IMR-90 (cell line): ENCODE measurements at places on chromosomes 3 and 15. TPM values are rescaled to one million over a fixed set of nuclear protein-coding genes. Genes with fewer than 3 reads are reported as not detected.

The SLC28A2 gene
- total RNA-seq = not detected in 2 replicates

- peak; percentile 93 for DNase-seq
- H3K36me3 ChIP-seq = peaks cover 78% of the 10 kb centered on the region
- peaks cover 9% of the 10 kb centered on the region for H3K4me1 ChIP-seq
- H3K4me3 ChIP-seq = no peak overlapping the region
These were observed 70.1 kb downstream of the CEMIP start for GRCh38 chr15:80849308-80849707.

The TMEM40 gene
- total RNA-seq = not detected in 2 replicates

DNA sequence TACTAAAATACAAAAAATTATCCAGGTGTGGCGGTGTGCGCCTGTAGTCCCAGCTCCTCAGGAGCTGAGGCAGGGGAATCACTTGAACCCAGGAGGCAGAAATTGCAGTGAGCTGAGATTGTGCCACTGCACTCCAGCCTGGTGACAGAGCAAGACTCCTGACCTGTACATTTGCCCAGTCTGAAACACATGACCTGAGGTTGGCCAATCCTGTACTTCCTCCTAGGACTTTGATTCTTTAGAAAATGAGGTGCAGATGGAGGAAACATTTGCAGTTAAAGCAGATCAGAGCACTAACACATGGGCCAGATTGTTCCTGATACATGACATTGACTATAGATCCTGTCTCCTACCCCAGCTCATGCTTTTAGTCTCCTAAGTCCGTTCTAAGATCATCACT, 28.9 kb upstream of the LPP start:
- H3K36me3 ChIP-seq = no peaks in the 10 kb centered on the region
- no peaks in the 10 kb centered on the region for H3K27me3 ChIP-seq
- H3K27ac ChIP-seq = no peak overlapping the region
- peaks cover 2% of the 10 kb centered on the region for H3K4me1 ChIP-seq
- no peak for DNase-seq

The SEMA6D gene
- 17.4 and 18.3 TPM in 2 replicates for total RNA-seq

DNA sequence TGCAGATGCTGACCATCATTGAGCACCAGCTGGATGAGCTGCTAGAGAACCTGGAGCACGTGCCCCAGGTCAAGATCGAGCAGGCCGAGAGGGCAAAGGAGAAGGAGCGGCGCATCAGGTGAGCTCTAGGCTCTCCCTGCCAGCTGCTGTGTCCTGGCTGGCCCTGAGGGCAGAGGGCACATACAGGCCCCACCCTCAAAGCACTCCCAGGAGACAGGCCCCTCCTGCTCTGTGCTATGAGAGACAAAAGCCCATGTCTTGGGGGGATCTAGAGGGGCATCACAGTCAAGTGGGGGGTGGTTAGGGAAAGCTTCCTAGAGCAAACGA, 39.5 kb downstream of the CFAP100 start:
- no peak for DNase-seq
- no peak overlapping the region for H3K4me3 ChIP-seq
- no peaks in the 10 kb centered on the region for H3K4me1 ChIP-seq
- no peaks in the 10 kb centered on the region for H3K27me3 ChIP-seq
- H3K27ac ChIP-seq = no peak overlapping the region
- H3K36me3 ChIP-seq = peaks cover 2% of the 10 kb centered on the region; the same call in 1 of the 2 replicates

DNA sequence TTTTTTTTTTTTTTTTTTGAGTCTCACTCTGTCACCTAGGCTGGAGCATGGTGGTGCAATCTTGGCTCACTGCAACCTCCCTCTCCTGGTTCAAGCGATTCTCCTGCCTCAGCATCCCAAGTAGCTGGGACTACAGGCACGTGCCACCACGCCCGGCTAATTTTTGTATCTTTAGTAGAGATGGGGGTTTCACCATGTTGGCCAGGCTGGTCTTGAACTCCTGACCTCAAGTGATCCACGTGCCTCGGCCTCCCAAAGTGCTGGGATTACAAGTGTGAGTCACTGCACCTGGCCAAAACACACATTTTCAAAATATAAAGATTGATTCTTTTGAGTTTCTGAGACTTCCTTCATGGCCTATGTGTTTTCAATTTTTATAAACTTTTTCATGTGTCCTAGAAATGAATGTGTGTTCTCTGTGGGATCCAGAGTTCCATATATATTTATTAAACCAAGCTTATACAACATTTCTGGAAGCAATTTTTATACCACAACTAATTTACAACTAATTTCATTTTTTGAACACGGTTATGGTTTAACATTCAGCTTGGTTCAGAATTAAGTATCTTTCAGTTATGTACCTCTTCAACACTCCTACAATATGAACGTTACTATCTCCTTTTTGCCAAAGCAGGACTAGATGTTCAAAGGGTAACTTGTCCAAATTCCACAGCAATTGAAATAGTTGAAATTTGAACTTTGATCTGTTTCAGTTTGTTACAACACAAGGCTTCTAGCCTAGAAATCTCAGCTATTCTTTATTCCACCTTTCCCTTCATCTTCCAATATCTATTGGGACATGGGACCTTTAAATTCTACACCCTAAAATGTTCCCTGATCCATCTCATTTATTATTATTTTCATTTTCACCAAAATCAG, 1.5 kb downstream of the ACAD11 start:
- H3K4me3 ChIP-seq = no peak overlapping the region
- no peaks in the 10 kb centered on the region for H3K27me3 ChIP-seq
- no peak overlapping the region for H3K27ac ChIP-seq
- peaks cover 3% of the 10 kb centered on the region; the same call in 1 of the 2 replicates for H3K4me1 ChIP-seq
- H3K36me3 ChIP-seq = peaks cover 2% of the 10 kb centered on the region; the same call in 1 of the 2 replicates
- DNase-seq = no peak

The AQR gene
- total RNA-seq = 29.6 and 33.6 TPM in 2 replicates

DNA sequence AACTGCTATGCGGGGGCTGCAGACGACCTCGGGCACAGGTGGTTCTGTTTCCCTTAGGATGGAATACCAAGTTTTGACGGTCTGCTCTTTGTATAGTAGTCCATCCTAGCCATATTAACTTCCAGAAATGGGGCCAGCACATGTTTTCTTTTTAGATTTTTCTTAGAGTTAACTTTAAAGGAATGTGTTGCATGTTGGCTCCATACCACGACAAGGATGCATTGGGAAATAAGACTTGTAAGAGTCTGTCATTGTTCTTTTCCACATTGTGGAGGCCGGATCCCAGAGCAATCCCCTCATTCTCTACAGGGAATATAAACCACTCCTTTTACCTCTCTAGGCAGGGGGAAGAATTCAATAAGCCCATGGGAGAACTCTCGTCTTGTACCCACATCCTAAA, 87.1 kb upstream of the PLSCR4 start:
- H3K36me3 ChIP-seq = no peaks in the 10 kb centered on the region
- no peak for DNase-seq
- H3K27ac ChIP-seq = no peak overlapping the region
- H3K4me1 ChIP-seq = no peaks in the 10 kb centered on the region

GRCh38 chr3:13108861-13109260, 35.6 kb upstream of the IQSEC1 start:
- peaks cover 21% of the 10 kb centered on the region for H3K27me3 ChIP-seq
- no peak overlapping the region for H3K27ac ChIP-seq
- H3K36me3 ChIP-seq = no peaks in the 10 kb centered on the region
- H3K4me1 ChIP-seq = no peaks in the 10 kb centered on the region
- no peak overlapping the region for H3K4me3 ChIP-seq
- no peak for DNase-seq

- no peaks in the 10 kb centered on the region for H3K4me1 ChIP-seq
- no peak overlapping the region for H3K27ac ChIP-seq
- no peak for DNase-seq
- no peak overlapping the region for H3K4me3 ChIP-seq
- H3K27me3 ChIP-seq = no peaks in the 10 kb centered on the region
These were observed 22.4 kb upstream of the CILP start for GRCh38 chr15:65233696-65234095.

- H3K27ac ChIP-seq = no peak overlapping the region
- peaks cover 35% of the 10 kb centered on the region for H3K4me1 ChIP-seq
- H3K4me3 ChIP-seq = no peak overlapping the region
- DNase-seq = no peak
- H3K27me3 ChIP-seq = no peaks in the 10 kb centered on the region
These were observed 3.6 kb downstream of the GNAI2 start for GRCh38 chr3:50239649-50240048.

GRCh38 chr15:67822537-67823313, 2.6 kb upstream of the SKOR1 start:
- no peaks in the 10 kb centered on the region for H3K36me3 ChIP-seq
- peaks cover 3% of the 10 kb centered on the region; the same call in 1 of the 2 replicates for H3K4me1 ChIP-seq
- H3K27ac ChIP-seq = no peak overlapping the region

GRCh38 chr15:25739687-25740121, 123.4 kb downstream of the ATP10A start:
- H3K4me3 ChIP-seq = no peak overlapping the region
- peaks cover 13% of the 10 kb centered on the region for H3K4me1 ChIP-seq
- DNase-seq = peak; percentile 64
- H3K36me3 ChIP-seq = no peaks in the 10 kb centered on the region; the same call in 1 of the 2 replicates
- H3K27me3 ChIP-seq = no peaks in the 10 kb centered on the region
- no peak overlapping the region for H3K27ac ChIP-seq

The CFAP100 gene
- total RNA-seq = not detected in 2 replicates

The ERICH6 gene
- under 0.01 TPM in 1 of 2 replicates, not detected in the other for total RNA-seq

The ADIPOQ gene
- total RNA-seq = not detected in 2 replicates

The GALNT15 gene
- 14.7 and 19.7 TPM in 2 replicates for total RNA-seq

- H3K4me1 ChIP-seq = no peaks in the 10 kb centered on the region; the same call in 1 of the 2 replicates
- H3K4me3 ChIP-seq = no peak overlapping the region
- no peaks in the 10 kb centered on the region for H3K36me3 ChIP-seq
- H3K27me3 ChIP-seq = no peaks in the 10 kb centered on the region
- DNase-seq = no peak
These were observed 830.1 kb downstream of the TUSC7 start for GRCh38 chr3:117539729-117540128.

- H3K27me3 ChIP-seq = no peaks in the 10 kb centered on the region
- H3K4me3 ChIP-seq = no peak overlapping the region
These were observed 19.5 kb downstream of the COPS2 start for GRCh38 chr15:49135911-49136310.

The CLDN1 gene
- total RNA-seq = 4.7 and 7.2 TPM in 2 replicates

- no peaks in the 10 kb centered on the region for H3K36me3 ChIP-seq
- DNase-seq = no peak
- H3K27me3 ChIP-seq = no peaks in the 10 kb centered on the region
These were observed 65.9 kb upstream of the POMGNT2 start for GRCh38 chr3:43171748-43172147.

GRCh38 chr3:71874618-71875017, 89.7 kb upstream of the PROK2 start:
- no peak for DNase-seq
- H3K4me3 ChIP-seq = no peak overlapping the region
- H3K36me3 ChIP-seq = no peaks in the 10 kb centered on the region
- no peak overlapping the region for H3K27ac ChIP-seq
- H3K4me1 ChIP-seq = no peaks in the 10 kb centered on the region

GRCh38 chr3:163664466-163664865, 1413.8 kb downstream of the SI start:
- H3K4me3 ChIP-seq = no peak overlapping the region
- H3K27ac ChIP-seq = no peak overlapping the region
- no peaks in the 10 kb centered on the region for H3K36me3 ChIP-seq
- H3K4me1 ChIP-seq = no peaks in the 10 kb centered on the region

The TGM4 gene
- total RNA-seq = under 0.01 TPM in 1 of 2 replicates, not detected in the other

GRCh38 chr15:95304151-95304946, 1026.2 kb upstream of the NR2F2 start:
- no peaks in the 10 kb centered on the region for H3K36me3 ChIP-seq
- no peaks in the 10 kb centered on the region for H3K27me3 ChIP-seq
- H3K4me1 ChIP-seq = peaks cover 7% of the 10 kb centered on the region

DNA sequence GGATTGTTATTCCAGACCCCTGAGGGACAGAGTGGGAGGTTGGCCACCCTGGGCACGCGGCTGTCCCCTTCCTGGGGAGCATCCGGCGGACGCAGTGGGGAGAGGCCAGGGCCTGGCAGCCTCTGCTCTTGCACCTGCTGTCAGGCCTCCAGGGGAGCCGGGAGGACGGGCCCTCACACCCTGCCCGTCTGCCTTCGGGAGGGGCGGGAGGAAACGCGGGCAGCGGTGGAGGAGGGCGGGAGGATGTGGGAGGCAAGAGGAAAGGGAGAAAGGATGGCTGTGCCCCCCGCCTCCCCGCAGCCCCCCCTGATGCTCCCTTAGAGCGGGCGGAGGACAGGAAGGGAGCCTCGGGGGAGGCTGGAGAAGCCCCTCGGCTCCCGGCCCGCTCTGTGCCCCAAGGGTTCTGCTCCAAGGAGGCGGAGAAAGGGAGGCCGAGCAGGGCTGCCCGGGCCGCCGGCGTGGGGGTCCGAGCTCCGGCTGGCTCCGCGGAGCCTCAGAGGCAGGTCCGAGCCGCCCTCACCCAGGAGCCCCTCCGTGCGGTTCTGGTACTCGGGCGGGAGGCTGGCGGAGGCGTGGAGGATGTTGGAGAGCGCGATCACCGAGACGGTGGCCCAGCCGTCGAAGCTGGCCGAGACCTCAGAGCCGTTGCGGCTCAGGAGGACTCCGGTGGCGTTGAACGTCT, 40.9 kb downstream of the MUC20 start:
- H3K27me3 ChIP-seq = peaks cover 70% of the 10 kb centered on the region
- no peak overlapping the region for H3K4me3 ChIP-seq
- no peaks in the 10 kb centered on the region for H3K36me3 ChIP-seq
- H3K4me1 ChIP-seq = no peaks in the 10 kb centered on the region

The TRAT1 gene
- total RNA-seq = not detected in 2 replicates

The HYAL1 gene
- total RNA-seq = under 0.01 and 0.36 TPM in 2 replicates

GRCh38 chr3:139295040-139295439, 48.8 kb upstream of the MRPS22 start:
- no peak for DNase-seq
- H3K27me3 ChIP-seq = no peaks in the 10 kb centered on the region
- H3K36me3 ChIP-seq = no peaks in the 10 kb centered on the region
- no peak overlapping the region for H3K4me3 ChIP-seq
- peaks cover 32% of the 10 kb centered on the region for H3K4me1 ChIP-seq

DNA sequence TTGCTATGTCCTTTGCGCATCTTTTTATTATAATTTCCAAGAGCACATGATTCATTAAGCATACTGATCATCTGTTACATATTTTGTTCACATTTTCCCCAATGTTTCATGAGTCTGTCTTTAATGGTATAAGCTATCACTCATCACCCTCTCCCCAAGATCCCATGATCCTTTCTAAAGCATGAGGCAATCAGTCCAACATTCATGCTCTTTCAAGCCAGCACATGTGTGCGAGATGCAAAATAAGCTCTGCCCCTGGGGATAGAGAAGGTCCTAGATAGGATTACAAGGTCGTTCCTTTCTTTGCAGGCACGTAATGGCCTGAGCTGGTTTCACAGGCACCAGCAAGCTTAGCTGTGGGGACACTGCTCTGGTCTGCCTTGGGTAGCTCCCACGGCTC, 32.2 kb upstream of the B3GNT5 start:
- H3K4me1 ChIP-seq = no peaks in the 10 kb centered on the region
- H3K27ac ChIP-seq = no peak overlapping the region
- no peak overlapping the region for H3K4me3 ChIP-seq
- H3K36me3 ChIP-seq = no peaks in the 10 kb centered on the region

The ARPP19 gene
- total RNA-seq = 65.2 and 118 TPM in 2 replicates

The DNAH12 gene
- under 0.01 TPM in 2 replicates for total RNA-seq

GRCh38 chr15:61524086-61524485, 295.0 kb upstream of the RORA start:
- no peaks in the 10 kb centered on the region for H3K4me1 ChIP-seq
- H3K36me3 ChIP-seq = no peaks in the 10 kb centered on the region
- H3K27me3 ChIP-seq = no peaks in the 10 kb centered on the region; the same call in 1 of the 2 replicates
- no peak overlapping the region for H3K4me3 ChIP-seq

- H3K36me3 ChIP-seq = no peaks in the 10 kb centered on the region
- no peak for DNase-seq
- H3K27me3 ChIP-seq = no peaks in the 10 kb centered on the region; the same call in 1 of the 2 replicates
- H3K4me1 ChIP-seq = no peaks in the 10 kb centered on the region
- no peak overlapping the region for H3K4me3 ChIP-seq
These were observed 125.8 kb downstream of the ERC2 start for GRCh38 chr3:56342475-56342874.
